ENCODE measurements at places on chromosomes 13 and 19.

DNA sequence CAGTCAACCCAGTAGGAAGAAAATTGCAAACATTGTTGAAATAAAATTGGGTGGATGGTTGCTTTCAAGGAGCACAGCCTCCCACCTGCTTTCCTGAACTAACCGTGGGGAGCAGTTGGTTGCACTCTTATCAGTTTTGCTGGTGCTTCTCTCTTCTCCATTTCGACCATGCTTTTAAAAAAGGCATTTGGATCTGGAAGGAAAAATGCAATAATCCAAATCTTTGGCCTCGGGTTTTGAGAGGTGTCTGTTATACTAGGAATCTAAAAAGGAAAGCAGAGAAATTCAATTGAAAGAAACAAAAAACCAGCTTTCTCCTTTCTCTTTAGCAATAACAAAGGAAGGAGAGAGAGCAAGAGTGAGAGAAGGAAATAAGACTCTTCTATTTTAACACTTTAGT is 113.6 kb upstream of the ARGLU1 start:
- DNase-seq, result no peak

DNA sequence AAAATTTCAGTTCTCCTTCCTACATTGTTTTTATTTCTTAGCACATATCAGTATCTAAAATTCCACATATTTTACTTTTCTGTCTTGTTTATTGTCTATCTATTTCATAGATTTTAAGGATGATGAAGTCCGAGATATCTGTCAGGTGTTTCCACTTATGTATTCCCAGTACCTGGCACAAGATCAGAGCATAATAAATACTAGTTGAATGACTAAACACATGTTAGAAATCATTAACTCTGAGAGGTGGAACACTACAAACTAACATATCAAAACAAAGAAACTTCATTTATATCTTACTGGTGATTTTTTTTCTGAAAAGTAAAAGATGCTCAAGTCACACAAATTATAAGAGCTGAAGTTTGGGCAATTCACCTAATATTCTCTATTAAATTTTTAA is 1208.3 kb downstream of the PCDH9 start:
- DNase-seq, result no peak

DNA sequence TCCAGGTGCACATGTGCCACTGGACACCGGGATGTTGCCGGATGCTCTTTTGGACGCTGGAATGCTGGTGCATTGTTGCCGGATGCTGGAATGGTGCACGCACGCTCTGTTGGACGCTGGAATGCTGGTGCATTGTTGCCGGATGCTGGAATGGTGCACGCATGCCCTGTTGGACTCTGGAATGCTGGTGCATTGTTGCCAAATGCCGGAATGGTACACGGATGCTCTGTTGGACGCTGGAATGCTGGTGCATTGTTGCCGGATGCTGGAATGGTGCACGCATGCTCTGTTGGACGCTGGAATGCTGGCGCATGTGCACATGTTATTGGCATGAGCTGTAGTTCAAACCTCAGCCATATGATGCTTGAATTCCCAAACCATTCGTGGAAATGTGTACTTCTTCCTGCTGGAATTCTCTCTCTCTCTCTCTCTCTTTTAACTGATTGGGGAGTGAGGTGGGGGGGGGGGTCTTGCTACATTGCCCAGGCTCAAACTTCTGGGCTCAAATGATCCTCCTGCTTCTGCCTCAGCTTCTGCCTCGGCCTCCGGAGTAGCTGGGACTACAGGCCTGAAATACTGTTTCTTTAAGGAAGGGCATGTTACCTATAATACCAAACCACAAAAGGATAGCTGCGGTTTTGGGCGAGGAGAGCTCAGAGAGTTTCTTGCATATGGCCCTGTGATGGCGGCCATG is 1.2 kb upstream of the MCF2L start:
- no peak for DNase-seq

GRCh38 chr19:14165990-14166830 is 29.8 kb upstream of the ASF1B start:
- DNase-seq, result no peak

DNA sequence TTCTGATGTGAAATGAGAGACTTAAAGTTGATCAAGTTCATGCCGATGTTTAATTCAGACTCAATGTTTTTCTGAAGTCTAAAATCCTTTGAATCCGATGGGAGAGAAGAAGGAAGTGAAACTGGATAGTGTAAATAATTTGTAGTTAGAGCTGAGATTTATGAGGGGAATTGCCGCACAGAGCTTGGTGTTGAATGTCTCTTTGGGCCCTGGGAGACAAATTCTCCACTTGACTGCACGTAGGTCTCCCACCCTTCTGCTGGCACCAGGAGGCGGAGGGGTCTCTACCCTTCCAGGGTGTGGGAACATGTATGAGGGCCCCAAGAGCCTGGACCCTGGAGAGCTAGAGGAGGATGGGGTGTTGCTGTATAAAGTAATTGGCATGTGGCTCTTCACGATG is 140.8 kb upstream of the SERP2 start:
- no peak for DNase-seq

DNA sequence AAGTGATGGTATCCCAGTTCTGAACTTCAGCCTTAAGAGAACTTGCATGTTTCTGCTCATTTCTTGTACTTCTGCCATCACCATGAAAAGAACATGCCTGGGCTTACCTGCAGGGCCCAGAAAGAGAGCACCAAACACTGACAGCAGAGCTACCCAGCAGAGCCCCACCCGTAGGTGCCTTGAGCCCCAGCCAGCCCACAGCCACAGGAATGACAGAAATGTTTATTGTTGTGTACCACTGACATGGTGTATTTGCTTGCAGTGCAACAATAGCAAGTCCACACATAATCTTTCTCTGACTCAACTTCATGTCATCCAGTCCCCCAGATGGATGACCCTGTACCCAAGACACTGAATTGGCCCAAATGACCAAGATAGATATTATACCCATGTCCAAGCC is 195.2 kb downstream of the TSHZ3 start:
- no peak for DNase-seq

GRCh38 chr13:103525530-103525929 is 459.3 kb upstream of the SLC10A2 start:
- DNase-seq, result no peak

GRCh38 chr13:31722673-31723072 is 16.7 kb upstream of the RXFP2 start:
- no peak for DNase-seq

GRCh38 chr19:57231686-57232085 is 863 bp downstream of the AURKC start:
- DNase-seq, result no peak

GRCh38 chr13:75633285-75633684 is 2.8 kb upstream of the LMO7 start:
- no peak for DNase-seq

- no peak for DNase-seq
These were observed 2.1 kb downstream of the PCDH9 start for GRCh38 chr13:67228031-67228430.

DNA sequence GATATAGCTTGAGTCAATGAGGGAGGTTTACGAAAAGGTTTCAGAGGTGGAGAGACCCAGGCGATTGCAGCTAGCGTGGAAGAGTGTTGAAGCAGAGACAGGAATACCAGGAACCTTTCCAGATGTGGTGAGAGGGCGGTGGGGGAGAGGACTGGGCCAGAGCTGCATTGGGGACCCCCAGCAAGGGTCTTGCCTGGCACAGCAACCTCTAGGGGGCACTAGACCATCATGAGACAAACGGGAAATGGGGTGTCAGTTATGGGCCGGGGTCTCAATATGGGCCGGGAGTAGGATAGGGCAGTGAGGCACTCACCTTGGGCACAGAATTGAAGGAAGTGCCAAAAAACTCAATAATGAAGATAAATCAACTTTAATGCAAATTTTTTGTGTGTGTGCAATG is 2.1 kb upstream of the LRP3 start:
- DNase-seq, result no peak

GRCh38 chr13:23735329-23735728 is 153.9 kb downstream of the MIPEP start:
- no peak for DNase-seq

DNA sequence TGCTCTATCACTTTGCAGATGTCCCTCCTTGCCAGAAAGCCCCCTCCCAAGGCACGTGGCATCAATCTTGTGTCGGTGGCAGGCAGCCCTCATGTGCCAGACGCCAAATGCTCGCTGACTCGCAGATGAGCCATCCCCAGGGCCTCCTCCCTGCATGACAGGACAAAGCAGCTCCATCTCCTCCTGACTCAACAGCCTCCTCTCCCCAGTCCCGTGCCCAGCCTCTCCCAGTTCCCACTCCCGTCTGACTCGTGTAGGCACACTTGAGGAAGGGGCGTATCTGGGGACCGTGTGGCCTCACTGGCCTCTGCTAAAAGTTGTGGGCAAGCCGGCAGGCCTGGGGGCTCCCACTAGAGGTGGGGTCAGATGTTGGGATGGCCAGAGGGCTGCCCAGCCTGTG is 133.6 kb downstream of the STK24 start:
- no peak for DNase-seq

GRCh38 chr13:110713642-110713952 is at the start of gene ING1:
Gene ING1 (plus strand): TSS chr13:110713700. CDS start chr13:110714150, 450 bp downstream.
- no peak for DNase-seq

- no peak for DNase-seq
These were observed 36.8 kb upstream of the TPM4 start for GRCh38 chr19:16039545-16039944.

GRCh38 chr19:51108805-51109146 is 567 bp upstream of the CTU1 start:
- DNase-seq, result no peak

- no peak for DNase-seq
These were observed 1.9 kb upstream of the TMEM59L start for GRCh38 chr19:18610556-18611326.

GRCh38 chr13:54287062-54287764 is 1258.6 kb downstream of the OLFM4 start:
- no peak for DNase-seq

DNA sequence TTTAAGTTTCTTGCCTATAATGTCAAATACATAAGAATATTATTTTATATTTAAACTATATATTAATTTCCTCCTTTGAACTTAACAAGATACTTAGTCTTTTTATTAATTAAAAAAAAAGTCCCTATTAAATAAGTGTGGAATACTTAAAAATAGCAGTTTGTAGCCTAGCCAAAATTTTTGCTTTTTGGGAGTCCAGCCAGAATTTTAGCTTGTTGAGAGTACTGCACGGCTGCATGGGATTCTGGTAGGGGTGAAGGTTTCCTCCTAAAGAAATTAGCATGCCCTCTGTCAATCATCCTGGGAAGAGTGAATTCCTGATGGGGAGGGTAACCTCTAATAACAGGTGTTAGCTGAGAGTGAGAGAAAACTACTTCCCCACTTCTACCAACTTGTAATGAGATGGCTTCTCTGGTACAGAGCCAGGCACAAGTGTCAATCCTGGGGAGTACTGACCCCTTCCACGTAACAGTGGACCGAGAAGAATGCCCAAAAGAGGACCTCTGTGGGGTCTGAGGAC is 195.7 kb downstream of the SPRY2 start:
- DNase-seq, result no peak

DNA sequence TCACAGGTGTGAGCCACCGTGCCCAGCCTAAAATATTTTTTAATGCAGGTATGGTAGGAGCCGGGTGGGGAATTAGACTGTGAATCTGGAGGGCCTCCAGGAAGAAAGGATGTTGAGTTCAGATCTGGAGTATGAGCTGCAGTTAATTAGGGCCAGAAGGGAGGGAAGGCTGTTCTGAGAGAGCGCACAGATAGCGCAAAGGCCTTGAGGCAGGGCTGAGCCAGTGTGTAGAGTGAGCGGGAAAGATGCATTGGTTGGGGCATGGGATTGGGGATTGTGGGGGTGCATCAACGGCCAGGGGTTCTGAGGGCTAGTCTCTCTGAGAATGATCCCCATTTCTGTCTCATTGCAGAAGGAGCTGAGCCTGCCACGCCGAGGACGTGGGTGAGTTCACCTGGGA is 9.7 kb downstream of the MAST3 start:
- no peak for DNase-seq

DNA sequence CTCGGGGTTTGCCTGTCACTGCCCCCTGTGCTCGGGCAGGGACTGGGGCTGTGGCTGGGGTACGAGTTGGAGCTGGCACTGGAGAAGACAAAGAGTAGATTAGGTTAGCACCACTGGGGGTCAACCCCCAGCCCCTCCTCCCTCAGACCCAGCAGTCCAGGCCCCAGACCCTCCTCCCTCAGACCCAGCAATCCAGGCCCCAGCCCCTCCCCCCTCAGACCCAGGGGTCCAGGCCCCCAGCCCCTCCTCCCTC is 19.1 kb downstream of the ZNF575 start:
- DNase-seq, result no peak

GRCh38 chr13:99501848-99502301 is 603 bp downstream of the TM9SF2 start:
- DNase-seq, result peak; percentile 22

DNA sequence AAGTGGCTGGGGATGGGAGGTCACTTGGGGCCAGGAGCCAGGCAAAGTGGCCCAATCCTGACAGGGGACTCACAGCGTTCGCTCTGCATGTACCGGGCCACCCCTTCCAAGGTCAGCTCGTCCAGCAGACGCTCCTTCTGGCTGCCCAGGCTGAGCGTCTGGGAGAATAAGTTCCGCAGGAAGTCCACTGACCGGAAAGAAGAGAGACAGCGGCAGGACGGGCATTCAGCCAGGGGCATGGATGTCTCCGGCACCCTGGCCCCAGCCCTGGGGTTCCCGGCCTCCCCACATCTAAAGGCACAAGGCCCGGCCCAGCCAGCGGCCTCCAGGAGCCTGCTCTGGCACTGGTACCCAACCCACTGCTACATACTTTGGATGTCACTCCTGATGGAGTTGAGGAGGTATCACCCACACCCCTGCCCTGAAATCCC is 6.1 kb downstream of the SIRT2 start:
- DNase-seq, result no peak

GRCh38 chr13:77767413-77767812 is 69.9 kb downstream of the SLAIN1 start:
- no peak for DNase-seq

DNA sequence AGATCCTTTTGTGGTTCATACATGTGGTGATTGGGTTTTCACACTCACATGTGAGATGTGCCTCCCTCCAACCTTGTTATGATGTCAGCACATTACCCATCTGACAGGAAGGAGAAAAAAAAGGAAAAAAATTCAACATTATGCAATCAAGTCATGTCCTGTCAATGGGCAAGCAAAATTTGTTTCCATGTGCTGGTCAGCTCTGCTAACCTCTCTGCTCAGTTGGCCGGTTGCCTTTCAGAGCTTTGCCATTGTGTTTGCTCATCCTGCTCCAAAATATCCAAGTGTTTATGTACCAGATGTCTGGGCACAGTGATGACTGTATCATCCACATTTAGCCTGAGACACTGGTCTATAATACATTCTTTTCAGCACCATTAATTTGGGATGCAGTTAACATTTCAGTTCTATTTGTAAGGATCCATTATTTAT is 27.0 kb upstream of the METTL21C start:
- no peak for DNase-seq

GRCh38 chr19:53823380-53824120 is 564 bp downstream of the NLRP12 start:
- DNase-seq, result no peak

- no peak for DNase-seq
These were observed 151.2 kb downstream of the DIAPH3 start for GRCh38 chr13:60012488-60012887.

- no peak for DNase-seq
These were observed 139.6 kb upstream of the HTR2A start for GRCh38 chr13:47036294-47037008.

GRCh38 chr13:48096670-48097069 is 1.8 kb upstream of the MED4 start:
- DNase-seq, result no peak
